ENCODE measurements at places on chromosomes 5 and 9.

- DNase-seq = no peak
These were observed 102.6 kb downstream of the RGS3 start for GRCh38 chr9:113566016-113566711.

DNA sequence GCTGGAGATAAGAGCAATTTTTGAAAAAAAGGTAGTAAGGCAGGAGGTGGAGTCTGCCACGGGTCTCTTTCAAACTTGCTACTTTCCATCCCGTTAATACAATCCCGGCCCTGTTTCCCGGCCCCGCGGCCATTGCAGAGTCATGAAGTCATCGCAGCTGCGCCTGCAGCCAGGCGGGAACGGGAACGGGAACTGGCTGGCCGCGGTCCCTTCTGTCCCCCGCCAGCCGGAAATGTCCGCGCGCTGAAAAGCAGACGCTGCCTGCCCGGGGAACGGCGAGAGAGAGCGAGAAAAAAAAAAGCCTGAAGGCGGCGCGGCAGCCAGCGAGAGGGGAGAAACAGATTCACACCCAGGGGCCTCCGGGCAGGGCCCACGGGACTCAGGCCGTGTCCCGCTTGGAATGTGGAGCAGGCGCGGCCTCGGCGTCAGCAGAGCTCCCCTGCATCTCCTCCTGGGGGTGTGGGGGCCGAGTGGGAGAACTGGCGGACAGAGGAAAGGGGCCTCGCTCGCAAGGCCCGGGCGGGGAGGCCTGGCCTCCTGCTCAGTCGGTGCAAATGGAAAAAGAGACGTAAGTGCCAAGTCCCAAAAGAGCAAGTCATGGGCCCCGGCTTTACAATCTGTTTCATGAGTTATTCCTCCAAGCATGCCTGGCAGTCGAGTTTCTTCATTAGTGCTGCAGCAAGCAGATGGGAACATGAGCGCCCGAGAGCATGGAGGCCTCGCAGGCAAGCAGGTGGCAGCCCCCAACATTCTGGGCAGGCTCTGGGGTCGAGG, 201.2 kb upstream of the GAS1 start:
- DNase-seq = peak; percentile 77

DNA sequence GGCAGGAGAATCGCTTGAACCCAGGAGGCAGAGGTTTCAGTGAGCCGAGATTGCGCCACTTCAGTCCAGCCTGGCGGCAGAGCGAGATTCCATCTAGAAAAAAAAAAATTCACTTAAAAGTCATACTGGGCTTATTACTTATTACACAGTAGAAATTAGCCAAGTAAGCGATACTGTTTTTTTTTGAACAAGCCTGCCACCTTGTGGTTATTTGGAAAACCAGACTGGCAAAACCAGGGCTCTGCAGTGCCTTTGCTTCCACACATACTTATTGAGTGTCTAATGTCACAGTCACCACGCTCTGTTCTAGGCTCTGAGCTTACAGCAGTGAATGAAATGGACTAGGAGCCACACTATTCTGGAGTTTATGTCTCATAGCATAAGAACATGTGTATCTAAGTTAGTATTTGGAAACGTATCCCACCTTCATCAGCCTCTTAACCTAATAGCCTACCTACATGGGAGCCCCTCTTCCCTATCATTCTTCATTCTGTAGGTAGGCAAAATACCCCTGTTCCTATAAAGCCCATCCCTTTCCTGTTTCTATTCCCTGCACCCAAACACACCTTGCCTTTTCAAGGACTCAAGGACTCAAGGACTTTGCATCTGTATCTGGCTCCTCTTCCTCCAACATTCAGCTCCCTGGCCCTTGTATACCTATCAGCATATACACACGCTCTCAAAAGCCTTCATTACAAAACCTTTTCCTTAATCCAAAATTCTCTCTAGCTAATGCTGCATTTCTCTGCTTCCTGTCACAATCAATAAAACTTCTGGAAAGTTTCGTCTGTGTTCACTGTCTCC, 13.9 kb upstream of the BASP1 start:
- peak; percentile 52 for DNase-seq

GRCh38 chr5:124980163-124980941, 233.9 kb upstream of the ZNF608 start:
- DNase-seq = no peak

GRCh38 chr5:132059043-132059695, 1.3 kb upstream of the IL3 start:
- DNase-seq = peak; percentile 24

DNA sequence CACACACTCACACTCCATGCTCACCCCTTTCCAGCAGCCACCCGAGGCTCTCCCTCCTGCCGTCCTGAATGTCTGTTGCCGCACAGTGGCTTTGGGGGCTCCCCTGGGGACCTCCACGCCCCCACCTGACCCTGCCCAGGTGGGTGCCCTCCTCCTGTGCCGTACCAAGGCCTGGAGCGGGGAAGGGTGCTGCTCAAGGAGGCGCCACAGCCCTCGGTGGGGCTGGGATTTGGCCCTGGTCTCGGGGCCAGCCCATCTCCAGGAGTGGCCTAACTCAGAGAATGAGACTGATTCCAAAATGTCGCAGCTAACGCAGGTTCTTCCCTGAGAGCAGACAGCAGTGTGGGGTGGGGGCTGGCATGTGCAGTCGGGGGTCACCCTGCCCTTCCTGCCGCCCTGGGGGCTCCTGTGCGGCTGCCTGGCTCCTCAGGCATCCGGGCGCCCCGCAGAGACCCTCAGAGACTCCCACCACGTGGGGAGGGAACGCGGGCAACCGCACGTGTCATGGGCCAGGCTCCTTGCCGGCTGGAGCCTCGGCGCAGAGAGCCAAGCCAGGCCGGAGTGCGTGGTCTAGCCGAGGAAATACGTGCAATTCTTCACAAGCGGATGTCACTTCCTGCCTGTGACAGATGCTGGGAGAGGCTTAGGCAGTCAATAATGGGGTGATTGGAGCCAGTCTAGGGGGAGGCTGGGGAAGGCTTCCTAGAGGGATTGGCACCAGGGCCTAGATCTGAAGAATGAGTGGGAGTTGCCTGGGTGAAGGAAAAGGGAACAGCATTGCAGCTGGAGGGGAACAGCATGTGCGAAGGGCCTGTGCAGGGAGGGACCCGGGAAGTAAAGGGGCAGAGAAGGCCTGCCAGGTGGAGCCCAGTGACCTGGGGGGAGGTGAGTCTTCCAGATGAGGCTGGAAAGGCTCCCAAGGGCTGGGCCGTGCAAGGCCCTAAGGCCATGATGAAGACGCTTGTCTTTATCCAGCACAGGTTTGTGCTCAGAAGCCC, 44.1 kb downstream of the C9orf50 start:
- DNase-seq = no peak

DNA sequence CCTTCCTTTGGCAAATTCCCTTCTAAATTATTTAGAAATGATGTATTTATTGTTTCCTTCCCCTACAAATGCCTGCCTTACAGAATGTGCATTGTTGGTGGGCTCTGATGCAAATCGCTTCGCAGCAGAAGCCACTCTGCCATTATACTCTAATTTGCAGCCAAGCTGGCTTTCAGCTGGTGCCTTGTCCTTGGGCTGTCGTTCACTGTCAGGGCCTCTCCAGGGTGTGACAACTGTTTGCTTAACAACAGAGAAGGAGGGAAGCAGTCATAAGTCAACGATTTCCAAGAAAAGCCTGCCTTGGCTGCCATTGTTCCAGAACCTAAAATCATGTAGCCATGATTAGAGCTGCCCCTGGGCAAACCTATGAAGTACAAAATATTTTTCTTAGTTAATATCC, 260.1 kb upstream of the RGMB start:
- DNase-seq = no peak
